ENCODE measurements at places on chromosomes 7 and 10.

- DNase-seq = no peak
Measured at GRCh38 chr10:53477313-53477675, 704.7 kb upstream of the MBL2 start.

- no peak for DNase-seq
Measured at GRCh38 chr10:13420532-13421307, 72.6 kb upstream of the SEPHS1 start.

GRCh38 chr7:159195946-159196345 lies 51.3 kb upstream of the VIPR2 start:
- DNase-seq = no peak

GRCh38 chr7:3289996-3290395 lies 11.1 kb upstream of the SDK1 start:
- DNase-seq = peak; percentile 16

GRCh38 chr7:17903337-17903736 lies 37.0 kb downstream of the SNX13 start:
- no peak for DNase-seq

GRCh38 chr10:11742009-11742778 lies at the start of gene ECHDC3:
ECHDC3 (plus strand) TSS chr10:11742382; CDS start chr10:11742577, 195 bp downstream.
- DNase-seq = peak; percentile 70

GRCh38 chr7:80890426-80891258 lies 28.2 kb downstream of the SEMA3C start:
- no peak for DNase-seq

DNA sequence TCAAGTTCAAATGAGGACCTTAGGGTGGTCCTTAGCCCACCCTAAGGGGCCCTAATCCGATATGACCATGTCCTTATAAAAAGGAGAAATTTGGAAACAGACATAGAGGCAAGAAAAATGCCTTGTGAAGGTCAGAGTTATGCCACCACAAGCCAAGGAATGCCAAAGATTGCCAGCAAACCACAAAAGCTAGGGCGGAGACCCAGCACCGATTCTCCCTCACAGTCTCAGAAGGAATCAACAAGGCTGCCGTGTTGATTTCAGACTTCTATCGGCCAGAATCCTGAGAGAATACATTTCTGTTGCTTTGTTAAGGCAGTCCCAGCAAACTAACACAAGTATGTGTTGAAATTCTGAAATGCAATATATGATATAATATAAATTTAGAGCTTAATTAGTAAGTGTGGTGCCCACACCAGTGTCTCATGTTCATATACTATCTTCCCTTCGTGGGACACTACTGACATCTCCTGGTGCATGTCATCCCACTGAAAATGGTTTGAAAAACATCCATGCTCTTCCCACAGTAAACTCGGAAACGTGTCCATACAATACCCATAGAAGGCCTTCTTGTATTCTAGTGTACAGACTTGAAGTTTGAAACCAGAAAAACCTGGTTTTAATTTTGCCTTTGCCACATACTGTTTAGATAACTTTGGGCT lies 349.0 kb downstream of the TNS3 start:
- peak; percentile 41 for DNase-seq

DNA sequence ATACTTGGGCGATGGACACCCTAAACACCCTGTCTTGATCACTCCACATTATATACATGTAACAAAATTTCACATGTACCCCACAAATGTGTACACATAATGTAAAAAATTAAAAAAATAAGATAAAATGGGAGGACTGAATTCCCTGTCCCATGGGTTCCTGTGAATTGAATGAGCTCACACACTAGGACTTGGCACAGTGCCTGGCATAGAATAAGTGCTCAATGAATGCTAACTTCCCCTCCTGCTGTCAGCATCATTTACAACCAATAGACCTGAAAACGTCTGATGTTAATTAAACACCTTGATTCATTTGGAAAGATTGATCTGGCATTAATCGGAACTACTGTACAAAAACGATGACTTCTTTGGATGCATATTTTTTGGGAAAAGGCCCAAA lies 117.3 kb upstream of the ZNF438 start:
- no peak for DNase-seq

DNA sequence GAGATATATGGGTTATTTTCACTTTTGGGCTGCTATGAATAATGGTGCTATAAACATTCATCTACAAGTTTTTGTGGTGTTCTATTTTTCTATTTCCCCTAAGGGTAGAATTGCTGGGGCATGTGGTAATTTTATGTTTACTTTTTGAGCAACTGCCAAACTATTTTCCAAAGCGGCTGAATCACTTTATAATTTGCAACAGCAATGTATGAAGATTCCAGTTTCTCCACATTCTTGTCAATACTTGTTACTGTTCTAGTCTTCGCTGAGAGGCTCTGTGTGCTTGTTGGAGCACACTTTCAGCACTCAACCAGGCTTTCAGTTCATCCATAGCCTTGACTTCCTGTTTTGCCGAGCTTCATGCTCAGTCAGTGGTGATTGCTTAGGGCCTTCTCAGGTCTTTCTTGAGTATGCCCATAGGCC lies 39.0 kb downstream of the ADK start:
- DNase-seq = peak; percentile 63

- DNase-seq = peak; percentile 84
Measured at GRCh38 chr7:3955751-3956696, 655.0 kb downstream of the SDK1 start.

DNA sequence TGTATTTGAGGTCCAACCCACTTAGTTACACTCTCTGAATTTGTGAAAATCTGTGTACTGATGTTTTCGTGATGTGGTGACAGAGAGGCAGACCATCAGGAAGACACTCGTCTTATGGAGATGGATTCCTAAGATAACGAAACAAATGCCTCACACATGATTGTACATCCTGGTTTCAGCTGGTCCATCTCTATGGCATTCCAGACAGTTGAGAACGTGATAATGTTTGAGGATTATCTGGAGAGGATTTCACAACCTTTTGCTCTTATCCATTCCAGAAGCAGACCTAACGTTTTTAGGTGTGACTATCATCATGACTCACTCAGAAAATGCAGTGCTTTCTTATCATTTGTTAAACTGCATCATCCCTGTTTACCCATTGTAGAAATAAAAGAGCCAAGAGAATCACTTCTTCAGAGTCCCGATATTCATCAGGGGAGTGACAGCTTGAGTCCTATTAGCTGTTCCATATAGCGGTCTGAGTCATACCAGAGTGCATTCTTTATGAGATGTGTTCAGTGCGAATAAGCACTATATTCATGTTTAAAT lies 74.5 kb downstream of the BMPER start:
- peak; percentile 18 for DNase-seq

GRCh38 chr7:139798892-139799291 lies 21.1 kb upstream of the HIPK2 start:
- DNase-seq = no peak

DNA sequence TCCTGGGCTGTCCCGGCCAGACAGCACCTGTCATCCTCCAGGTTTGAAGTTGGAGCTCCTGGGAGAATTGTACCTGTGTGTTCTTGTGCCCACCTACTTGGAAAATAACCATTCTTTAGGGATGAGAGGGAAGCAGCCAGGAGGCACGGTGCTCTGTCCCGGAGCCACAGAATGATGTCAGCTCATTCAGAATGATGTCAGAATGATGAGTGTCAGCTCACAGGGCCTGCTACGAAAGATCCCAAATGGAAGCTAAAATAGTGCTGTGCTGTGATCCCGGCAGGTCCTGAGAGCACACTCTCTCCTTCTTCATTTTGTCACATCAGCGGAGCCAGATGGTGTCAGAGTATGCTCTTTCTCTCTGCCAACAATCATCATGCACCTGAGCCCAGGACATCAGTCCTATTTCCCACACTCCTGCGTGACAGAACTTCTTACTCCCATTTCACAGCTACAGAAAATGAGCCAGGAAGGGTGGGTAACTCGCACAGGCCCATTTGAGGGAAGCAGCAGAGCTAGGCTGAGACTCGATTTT lies 8.3 kb downstream of the ABCA13 start:
- DNase-seq = no peak

DNA sequence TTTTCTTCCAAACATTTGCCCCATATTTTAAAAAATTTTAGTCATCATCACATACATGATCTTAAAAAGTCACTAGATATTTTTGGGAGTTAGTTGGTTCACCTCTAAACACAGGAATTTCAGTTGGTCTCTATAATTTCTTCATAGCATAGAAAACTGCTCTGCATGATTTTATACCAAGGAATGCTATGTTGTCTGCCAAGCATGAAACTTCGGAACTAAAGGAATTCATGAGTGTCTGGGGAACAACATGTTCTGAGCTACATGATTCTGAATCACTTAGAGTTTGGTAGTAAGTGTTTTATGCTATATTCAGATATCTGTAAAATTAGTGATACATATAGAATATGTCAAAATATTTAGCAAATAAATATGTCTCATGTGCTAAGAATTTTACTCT lies 957.8 kb downstream of the GATA3 start:
- DNase-seq = no peak

- DNase-seq = no peak
Measured at GRCh38 chr7:137986252-137987017, 15.5 kb downstream of the CREB3L2 start.

DNA sequence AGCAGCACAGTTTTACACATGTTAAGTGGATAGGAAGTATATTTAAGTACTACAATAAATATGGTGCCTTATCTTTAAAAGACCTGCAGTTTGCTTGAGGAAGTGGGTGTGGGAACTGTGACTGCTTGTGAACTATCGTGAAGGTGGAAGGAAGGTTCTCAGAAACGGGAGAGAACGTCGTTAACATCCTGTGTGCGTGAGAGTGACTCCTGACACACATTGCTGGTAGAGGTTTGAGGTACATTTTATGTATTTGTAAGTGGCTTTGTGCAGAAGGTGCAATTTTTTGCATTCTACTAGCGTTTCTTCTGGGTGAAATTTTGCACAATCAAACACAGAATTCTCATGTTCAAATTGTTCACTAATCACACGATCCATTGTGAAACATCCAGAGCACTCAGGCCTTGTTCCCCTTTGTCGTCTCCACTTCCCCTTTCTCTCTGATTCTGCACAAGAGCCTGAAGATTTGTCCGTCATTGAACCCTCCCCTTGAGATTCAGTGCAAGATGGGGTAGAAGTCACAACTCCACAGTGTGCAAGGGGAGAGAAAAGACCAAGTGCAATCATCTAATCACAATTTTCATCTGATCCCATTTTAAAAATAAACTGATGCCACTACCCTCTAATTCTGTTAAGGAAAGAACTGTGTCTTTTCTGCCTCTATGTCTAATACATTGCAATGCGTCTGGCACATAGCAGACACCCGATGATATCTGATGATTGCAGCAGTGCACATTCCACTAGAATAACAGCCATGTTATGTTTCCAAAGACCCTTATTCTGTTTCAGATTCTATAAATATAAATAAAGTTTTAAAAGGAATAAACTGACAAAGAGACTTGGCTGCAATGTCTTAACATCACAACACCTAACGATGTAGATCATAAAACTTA lies 279.9 kb downstream of the NEBL start:
- DNase-seq = no peak

DNA sequence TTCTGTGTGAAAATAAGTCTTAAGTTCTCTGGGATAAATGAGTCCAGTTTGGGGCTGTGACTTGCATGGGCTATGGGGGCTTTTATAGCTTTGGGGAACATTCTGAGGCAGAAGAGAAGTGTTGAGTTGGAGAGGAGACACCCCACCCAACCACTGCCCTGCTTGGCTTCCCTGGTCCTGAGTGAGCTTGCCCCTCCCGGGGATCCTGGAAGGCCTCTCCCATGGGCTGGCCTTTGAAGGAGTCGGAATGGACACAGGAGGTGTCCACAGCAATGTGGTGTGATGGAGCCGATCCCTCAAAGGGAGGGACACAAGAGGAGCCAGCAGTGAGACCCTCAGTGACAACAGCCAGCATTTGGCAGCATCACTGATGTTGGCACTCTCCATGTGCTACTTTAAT lies 89.8 kb downstream of the GLRX3 start:
- DNase-seq = no peak

- no peak for DNase-seq
Measured at GRCh38 chr7:117269417-117269816, 53.4 kb downstream of the WNT2 start.

- no peak for DNase-seq
Measured at GRCh38 chr10:31350891-31351290, 31.9 kb downstream of the ZEB1 start.

DNA sequence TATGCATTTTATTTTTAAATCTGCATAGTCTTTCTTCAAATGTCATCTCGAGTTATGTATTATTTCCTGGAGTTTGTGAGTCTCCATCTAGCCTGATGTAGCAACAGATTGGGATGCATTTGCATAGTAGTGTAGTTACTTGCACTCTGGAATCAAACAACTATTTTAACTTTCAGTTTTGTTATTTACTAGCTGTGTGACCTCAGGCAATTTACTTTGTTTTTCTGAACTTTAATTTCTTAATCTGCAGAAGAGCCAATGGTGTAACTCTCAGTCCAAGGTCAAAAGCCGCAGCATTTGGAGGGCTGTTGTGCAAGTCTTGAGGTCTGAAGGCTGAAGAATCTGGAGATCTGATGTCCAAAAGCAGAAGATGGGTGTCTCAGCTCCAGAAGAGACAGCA lies 175.8 kb upstream of the SORCS1 start:
- DNase-seq = no peak

GRCh38 chr10:14409247-14409646 lies 78.5 kb upstream of the FRMD4A start:
- DNase-seq = no peak

- no peak for DNase-seq
Measured at GRCh38 chr10:82750538-82750937, 875.5 kb downstream of the NRG3 start.

DNA sequence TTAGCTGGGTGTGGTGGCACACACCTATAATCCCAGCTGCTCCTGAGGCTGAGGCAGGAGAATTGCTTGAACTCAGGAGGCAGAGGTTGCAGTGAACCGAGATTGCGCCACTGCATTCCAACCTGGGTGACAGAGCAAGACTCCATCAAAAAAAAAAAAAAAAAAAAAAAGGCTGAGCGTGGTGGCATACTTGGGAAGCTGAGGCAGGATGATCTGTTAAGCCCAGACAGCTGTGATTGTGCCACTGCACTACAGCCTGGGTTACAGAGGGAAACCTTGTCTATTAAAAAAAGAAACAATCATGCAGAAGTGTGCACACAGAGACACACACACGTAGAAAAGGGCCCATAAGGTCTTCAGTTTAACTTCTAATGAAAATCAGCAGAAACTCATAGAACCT lies 150.6 kb downstream of the TPST1 start:
- DNase-seq = no peak

Measured in MG63 (cell line).